ENCODE measurements at places on chromosomes 5 and 9.
A peak's percentile ranks its signal among the peaks of the same experiment; 100 is the strongest.

GRCh38 chr5:14254686-14255085, 111.5 kb downstream of the TRIO start:
- DNase-seq, result no peak

DNA sequence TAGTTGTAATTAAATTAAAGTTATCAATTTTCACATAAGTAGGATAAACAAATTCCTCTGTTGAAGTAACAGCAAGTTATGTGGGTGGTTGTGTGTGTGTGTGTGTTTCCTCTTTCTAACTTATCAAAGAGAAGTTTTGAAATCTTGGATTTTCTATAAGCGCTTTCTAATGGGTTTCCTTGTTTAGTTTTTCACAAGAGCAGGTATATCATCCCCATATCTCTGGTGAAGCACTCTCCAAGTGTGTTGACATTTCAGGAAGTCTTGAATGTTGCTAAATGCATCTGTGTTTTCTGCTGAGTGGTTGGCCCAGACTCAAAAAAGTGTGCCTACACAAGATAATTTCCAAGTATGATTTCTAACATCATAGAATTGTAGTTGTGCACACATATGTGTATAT, 43.3 kb downstream of the PRDM6 start:
- no peak for DNase-seq

- no peak for DNase-seq
Measured at GRCh38 chr9:109857336-109857735, 77.3 kb downstream of the PALM2AKAP2 start.

- DNase-seq, result no peak
Measured at GRCh38 chr5:60147791-60148190, 254.3 kb upstream of the PDE4D start.

GRCh38 chr9:73548201-73548600, 396.5 kb downstream of the ANXA1 start:
- no peak for DNase-seq

- DNase-seq, result no peak
Measured at GRCh38 chr5:137627293-137627692, 108.6 kb downstream of the KLHL3 start.

GRCh38 chr5:172707285-172708182, 63.5 kb downstream of the DUSP1 start:
- DNase-seq, result no peak

GRCh38 chr9:130981756-130982137, 27.2 kb upstream of the LAMC3 start:
- no peak for DNase-seq

DNA sequence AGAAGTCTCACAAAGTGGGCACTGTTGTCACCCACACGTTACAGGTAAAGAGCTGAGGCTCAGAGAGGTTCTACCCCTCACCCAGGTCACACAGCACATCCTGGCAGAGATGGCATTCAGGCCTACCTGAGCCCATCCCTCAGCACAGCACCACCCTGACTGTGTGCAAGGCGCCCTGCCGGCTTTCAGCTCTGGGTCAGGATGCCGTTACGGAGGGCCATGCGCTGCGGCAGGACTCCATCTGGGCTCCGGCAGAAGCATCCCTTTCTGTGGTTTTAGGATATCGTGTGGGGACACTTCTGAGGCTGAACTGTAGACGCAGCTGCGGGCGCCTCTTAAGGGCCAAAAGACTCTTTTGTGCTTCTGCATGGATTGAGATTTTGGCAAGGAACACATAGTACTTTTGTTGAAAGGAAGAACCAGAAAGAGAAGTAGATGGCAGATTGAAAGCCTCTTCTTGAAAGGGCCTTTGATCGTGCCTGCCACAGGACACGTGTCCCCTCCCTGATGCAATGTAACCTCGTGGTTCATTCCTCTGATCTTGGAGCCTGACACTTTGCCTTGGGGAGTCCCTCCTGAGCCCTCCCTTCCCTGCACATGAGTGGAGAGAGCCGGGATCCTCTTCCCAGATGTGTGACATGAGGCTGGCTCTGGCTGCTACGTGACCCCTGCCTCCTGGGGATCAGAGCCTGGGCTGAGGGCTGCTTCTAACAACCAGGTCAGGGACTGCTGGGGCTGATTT, 31.3 kb downstream of the USP20 start:
- peak; percentile 39 for DNase-seq

GRCh38 chr9:132728071-132728470, 57.8 kb downstream of the GTF3C4 start:
- DNase-seq, result no peak

- no peak for DNase-seq
Measured at GRCh38 chr5:34016222-34016621, 8.4 kb upstream of the AMACR start.

GRCh38 chr9:114431003-114431402, 43.2 kb upstream of the AKNA start:
- DNase-seq, result no peak

DNA sequence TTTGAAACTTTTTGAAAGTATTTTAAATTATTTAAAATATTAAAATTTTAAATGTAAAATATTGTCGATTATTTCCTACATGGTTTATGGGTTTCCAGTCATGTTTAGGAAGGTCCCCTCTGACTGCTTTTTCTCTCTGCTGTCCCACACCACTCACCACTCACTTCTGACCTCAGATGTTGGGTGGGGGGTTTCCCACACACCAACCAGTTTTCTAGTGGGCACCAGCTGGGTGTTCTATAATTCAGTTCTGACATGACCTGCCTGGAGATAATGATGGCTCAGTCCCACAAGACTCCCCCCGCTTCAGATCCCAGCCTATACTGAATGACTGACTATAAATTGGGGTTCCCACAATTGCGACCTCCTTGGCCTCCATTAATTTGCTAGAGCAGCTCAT, 310.4 kb downstream of the GADD45G start:
- DNase-seq, result peak; percentile 35

GRCh38 chr9:38048316-38048969, 20.6 kb downstream of the SHB start:
- no peak for DNase-seq

Measured in stimulated activated naive CD8-positive, alpha-beta T cell treated with anti-CD3 and anti-CD28 coated beads, Interleukin-15, Interleukin-2, amounts not matched to agents 100 U/mL and 50 U/mL, for 24 hours (primary cell).